LoVo (cell line): ENCODE measurements at places on chromosomes 4 and X.

GRCh38 chrX:110941906-110942305 lies 146.3 kb upstream of the CHRDL1 start:
- DNase-seq = no peak

DNA sequence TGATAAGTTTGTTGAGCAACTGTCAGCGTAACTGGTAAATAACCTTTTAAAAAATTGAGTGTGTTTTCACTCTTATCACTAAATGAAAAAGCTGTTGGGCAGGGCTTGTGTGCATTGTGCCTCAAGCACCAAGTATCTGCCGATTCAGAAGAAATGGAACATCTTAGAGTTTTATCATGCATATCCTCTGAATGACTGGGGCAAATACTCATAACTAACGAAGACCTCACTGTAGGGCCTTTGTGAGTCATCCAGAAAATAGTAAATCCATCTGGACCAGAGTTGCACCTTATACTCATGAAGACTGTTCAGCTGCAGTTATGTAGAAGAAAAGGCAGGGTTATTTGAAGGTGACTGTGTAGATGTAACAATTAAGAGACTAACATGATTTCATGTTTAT lies 222.1 kb downstream of the CAMK2D start:
- DNase-seq = no peak

GRCh38 chr4:33841120-33841519 lies 2403.2 kb downstream of the ARAP2 start:
- DNase-seq = no peak

DNA sequence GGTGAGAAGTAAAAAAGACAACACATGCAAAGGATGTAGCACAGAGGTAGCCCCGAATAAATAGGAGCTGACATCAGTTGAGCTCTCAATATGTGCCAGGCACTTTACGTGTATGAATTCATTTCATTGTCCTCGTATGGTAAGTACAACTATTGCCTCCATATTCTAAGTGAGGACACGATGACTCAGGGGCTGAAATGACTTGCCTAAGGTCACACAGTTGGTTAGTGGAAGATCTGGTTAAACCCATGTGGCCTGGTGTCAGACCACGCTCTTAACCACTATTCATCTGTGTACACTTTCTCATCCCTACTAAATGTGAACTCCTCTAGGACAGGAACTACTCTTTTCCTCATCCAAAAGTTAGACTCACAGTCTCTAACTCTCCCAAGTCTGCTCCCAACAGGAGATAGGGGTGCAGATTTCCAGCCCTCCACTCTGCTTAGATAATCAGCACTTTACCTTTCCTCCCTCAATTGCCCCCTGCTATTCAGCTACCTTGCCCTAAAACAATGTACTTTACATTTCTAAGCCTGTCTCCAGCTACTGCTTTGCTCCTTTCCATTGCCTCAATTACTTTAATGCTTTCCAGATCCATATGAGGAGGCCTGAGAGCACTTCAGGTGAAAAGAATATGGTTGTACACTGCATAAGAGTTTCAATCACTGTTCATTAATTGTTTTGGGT lies 58.8 kb upstream of the LHFPL1 start:
- DNase-seq = no peak

GRCh38 chr4:56505269-56506130 lies at the start of gene ARL9:
Gene ARL9 (plus strand): TSS chr4:56505791. CDS start chr4:56505863, 72 bp downstream.
- DNase-seq = peak; percentile 9

- no peak for DNase-seq
Measured at GRCh38 chr4:56976283-56976836, 1.0 kb downstream of the NOA1 start.

DNA sequence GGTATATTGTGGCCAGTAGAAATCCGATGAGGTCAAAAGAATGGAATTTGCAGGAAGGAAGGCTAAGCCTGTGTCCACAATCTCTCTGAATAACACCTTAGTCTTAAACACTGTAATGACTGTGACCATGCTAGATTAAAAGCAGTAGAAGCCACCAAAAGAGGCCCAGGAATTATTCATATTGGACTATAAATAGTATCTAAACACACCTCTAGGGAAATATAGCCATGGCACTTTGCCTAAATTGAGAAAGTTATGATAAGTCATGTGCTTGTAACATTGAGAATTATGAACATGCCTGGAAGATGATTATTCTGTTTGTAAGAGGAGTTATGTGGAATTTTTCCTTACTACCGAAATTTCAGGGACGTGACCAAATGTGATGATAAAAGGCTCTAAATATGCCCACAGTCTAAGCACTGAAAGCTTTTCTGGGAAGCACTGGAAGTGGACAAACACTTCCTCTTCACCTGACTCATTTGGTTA lies 298.5 kb downstream of the KCTD8 start:
- no peak for DNase-seq

- DNase-seq = no peak
Measured at GRCh38 chr4:100557306-100557705, 39.5 kb upstream of the EMCN start.

- peak; percentile 0 for DNase-seq
Measured at GRCh38 chrX:11908371-11908770, 150.3 kb downstream of the MSL3 start.

GRCh38 chrX:114162068-114162735 lies 421.7 kb upstream of the HTR2C start:
- DNase-seq = no peak

DNA sequence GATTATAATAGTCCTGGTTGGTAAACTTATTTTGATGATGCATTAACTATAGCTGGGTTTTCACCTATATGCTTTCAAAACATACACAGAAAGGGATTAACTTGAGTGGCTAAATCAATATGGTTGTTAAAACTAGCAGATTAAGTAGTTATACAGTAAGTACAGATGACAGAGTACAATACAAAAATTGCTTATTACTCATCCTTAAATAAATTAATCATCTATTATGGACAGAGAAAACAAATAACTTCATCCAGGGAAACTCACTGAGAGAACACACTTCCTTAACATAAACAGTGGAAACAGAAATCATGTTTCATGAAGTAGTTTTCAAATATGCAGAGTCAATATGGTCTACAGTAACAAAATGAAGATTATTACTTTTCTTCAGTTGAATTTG lies 133.4 kb downstream of the AREG start:
- no peak for DNase-seq

DNA sequence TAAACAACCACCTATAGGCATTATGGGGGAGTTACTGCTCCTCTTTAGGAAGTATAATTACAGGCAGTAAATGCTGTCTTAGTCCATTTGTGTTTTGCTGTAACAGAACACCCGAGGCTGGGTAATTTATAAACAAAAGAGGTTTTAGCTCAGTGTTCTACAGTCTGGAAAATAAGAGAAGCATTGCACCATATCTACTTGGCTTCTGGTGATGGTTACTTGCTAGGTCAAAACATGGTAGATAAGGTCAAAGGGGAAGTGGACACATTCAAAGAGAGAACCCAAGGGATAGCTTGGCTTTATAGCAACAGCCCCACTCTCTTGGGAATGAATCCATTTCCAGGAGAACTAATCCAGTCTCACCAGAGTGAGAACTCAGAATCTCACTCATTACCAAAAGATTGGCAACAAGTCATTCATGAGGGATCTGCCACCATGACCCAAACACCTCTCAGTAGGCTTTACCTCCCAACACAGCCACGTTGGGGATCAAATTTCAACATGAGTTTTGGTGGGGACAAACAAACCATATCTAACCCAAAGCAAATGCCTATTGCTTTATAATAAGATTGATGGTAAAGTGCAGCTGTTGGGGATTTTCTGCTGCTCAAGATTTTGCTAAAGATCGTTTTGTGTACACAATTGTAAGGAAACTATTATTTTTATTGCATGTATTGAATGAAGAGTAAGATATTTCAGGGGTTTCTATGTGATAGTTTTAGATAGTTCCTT lies 32.6 kb downstream of the STAG2 start:
- DNase-seq = no peak

DNA sequence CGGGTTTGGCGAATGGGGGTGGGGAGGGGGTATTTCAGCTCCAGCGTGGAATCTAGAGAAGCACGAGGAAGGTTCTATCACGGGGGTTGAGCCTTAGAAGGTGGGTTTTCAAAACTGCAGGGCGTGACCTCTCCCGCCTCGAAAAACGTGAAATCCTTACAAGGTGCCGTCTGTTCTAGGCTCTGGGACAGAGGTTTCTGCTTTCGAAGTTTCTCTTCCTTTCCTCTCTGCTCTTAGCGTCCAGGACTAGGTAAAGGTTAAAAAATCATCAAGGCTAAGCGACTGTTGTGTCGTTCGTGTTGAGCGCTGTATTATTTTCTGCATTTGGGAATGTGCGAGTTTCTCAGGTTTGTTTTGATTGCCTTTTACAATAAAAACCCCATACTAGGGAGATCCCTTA lies 1.1 kb downstream of the FHL1 start:
- DNase-seq = no peak

- DNase-seq = no peak
Measured at GRCh38 chr4:163527172-163527571, 32.7 kb downstream of the TMA16 start.
